ENCODE measurements at places on chromosomes 7 and 10. TPM values are rescaled to one million over a fixed set of nuclear protein-coding genes. Genes with fewer than 3 reads are reported as not detected.

Gene CTNNA3
- 0.21 TPM for polyA plus RNA-seq

Gene NXPH1
- polyA plus RNA-seq: not detected

Gene ACHE
- 0.35 TPM for polyA plus RNA-seq

Gene CFAP43
- not detected for polyA plus RNA-seq

Gene MYH16
- not detected for polyA plus RNA-seq

Gene YKT6
- 124 TPM for polyA plus RNA-seq
